ENCODE measurements at places on chromosomes 2 and 18.

DNA sequence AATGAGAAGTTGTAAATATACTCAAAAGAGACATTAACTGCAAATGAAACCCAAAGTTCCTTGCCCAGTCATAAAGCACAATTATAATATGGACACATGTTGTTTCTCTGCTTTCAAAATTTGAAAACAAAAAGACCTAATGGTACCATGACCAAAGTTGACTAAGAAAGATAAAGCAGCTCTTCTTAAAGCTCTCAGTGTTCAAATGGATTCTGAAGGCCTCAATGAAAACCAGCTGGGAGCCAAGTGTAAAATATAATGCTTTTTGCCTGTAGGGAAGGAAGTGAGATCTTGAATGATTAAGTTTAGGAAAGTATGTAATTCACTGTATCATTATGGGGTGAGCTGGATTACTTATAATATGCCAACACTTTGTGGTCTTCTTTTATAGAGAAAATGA, 178.6 kb downstream of the SATB2 start:
- DNase-seq, result no peak

DNA sequence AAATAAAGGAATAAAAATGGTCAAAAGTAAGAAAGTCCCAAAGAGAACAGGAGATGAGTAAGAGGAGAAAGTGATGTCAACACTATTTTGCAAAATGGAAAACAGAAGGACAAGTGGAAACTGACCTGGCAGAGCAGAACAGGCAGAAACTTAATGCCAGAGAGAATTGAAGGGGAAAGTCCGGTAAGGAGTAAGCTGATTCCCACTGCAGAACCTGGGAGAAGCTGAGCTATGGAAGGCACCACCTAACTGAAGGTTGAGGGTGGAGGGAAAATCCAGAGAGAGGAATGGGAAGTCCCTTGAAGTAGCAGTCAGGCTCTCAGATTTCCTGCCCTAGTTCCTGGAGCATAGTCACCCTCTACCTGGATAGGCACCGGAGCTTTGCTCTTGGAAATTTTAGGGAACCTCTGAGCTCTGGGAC, 59.8 kb downstream of the MOGAT1 start:
- DNase-seq, result no peak

DNA sequence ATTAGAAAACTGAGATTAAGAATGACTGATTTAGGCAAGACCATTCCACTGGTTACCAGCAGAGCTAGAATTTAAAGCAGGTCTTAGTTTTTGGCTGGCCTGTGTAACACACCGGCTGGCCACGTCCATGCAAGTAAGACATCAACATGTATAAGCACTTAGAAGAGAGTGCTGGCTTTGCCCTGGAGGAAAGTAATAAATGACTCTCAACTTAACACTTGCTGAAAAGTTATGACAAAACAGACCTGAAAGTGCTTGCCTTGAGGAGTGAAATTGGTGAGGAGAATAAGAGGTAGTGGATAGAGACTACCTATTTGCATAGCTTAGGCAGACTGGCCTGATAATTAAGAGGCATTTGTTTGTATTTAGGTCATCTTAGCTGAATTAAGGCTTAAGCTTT, 165.7 kb upstream of the KCNJ3 start:
- DNase-seq, result no peak

GRCh38 chr2:203579730-203580129, 44.6 kb upstream of the RAPH1 start:
- no peak for DNase-seq

DNA sequence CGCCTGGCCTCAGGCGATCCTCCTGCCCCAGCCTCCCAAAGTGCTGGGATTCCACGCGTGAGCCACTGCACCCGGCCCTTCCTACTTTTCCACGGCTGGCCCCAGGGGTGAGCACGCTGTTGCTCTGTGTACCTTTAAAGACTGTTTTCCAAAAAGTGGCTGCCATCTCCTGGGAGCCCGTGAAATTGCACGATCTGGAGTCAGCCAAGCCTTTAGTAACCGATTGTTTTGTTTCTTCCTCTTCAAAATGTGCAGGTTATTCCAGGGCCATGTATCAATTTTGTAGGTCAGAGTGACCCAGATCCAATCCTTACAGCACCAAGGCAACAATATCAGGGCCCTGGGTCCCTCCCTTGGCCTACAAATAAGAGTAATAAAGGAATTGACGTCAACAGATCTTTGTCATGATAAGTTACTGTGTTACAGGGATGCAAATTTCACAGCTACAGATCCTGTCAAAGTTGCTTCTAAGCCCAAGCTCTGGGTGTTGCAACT, 135.6 kb upstream of the ZNF236 start:
- DNase-seq, result peak; percentile 31

- no peak for DNase-seq
These were observed 29.3 kb upstream of the MEX3C start for GRCh38 chr18:51226587-51227350.

DNA sequence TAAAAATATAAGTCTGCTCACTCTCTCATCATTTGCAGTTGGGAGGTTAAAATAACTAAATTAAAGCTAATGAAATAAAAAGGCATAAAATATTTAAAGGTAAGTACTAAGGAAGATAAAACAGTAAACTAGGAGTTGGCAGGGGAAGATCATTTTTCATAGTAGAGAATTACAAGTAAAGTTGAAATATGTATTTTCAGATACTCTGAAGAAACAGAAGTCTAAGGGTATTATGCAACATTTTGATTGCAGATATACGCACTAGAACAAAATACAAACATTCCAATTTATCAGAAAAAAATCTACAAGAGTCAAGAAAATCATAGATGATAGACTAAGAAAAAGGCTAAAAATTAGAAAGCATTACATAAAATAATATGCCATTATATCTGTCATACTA, 167.6 kb upstream of the CTAGE1 start:
- no peak for DNase-seq

GRCh38 chr2:88880441-88880953, 189.0 kb downstream of the RPIA start:
- peak; percentile 45 for DNase-seq

- DNase-seq, result no peak
These were observed 1168.2 kb upstream of the ZEB2 start for GRCh38 chr2:145688156-145688555.

- DNase-seq, result no peak
These were observed 436.6 kb downstream of the LRATD1 start for GRCh38 chr2:15069149-15069548.

DNA sequence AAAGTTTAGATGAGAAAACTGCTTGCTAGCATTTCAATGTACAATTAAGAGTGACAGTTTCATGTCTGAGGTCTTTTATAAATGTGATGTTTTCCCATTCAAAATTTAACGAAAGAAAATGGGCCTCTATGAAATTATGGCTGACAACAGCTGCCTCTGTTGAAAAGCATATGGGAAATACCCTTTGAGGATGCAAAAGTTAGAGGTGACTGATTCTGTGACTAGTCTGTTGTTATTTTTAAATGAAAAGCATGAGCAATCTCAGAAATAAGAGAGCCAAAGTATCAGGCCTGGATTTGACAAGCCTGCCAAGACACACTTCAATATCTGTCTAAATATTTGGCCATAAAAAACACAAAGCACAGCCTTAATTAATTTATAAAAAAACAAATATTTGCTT, 580.8 kb downstream of the ERBB4 start:
- no peak for DNase-seq

Data from CD4-positive, alpha-beta T cell treated with Interleukin-21 for 1 hour (primary cell).